ENCODE measurements at places on chromosomes 2 and 18.
A peak's percentile ranks its signal among the peaks of the same experiment; 100 is the strongest.

GRCh38 chr2:162267996-162268395 lies 24.8 kb upstream of the FAP start:
- DNase-seq: no peak

DNA sequence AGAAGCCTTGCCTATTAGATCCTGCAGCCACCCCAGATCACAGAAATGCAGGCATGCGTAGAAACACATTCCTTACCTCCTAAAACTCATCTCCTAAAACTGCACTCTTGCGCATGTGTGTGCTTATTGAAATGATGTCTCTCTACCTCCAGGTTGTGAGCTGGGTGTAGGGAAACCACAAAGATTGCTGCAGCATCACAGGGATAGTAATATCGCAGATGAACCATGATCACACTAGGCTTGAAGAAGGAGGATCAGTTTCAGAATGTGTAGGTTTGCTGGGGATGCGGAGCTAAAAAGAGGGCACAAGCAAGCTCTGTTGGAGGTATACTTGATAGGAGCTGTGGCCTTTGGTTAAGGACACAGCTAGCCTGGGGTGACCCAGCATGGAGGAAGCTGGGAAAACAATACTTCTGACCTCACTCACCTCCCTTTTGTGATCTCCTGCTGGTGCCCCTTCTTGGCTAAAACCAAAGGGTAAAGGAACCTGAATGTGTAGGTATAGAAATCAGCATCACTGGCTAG lies 118.8 kb downstream of the SETBP1 start:
- DNase-seq: no peak

DNA sequence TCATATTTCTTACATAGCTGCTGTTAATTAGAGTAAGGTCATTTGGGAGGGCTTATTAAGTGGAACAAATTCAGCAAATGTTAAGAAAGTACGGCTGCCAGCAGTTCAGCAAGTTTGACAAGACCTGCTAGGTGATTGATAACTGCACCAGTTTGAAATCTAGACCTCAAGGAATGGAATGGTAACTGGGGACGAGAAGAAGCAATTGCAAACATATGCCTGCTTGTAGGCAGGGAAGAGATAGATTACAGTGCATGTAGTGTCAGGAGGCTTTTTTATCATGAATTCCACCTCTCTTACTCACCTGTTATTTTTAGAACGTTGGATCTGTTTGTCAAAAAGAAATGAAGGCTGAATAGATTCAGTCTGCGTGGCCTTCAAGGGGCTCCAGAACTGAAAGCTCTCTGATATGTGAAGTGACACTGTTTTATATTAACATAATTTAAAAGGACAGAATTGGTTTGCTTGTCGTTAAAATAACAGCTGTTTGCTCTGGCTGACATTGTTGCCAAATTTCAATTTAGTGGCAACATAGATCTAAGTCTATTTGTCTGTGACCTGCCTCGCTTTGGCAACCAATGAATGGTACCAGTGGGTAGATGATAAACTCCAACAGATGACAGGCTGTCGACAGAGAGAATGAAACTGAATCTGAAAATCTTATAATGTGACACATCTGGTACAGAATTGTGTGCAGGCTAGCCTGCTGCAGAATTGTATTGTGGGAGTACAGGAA lies 199.3 kb downstream of the ZNF407 start:
- DNase-seq: no peak

GRCh38 chr2:86396291-86396785 lies 44.8 kb upstream of the KDM3A start:
- no peak for DNase-seq

DNA sequence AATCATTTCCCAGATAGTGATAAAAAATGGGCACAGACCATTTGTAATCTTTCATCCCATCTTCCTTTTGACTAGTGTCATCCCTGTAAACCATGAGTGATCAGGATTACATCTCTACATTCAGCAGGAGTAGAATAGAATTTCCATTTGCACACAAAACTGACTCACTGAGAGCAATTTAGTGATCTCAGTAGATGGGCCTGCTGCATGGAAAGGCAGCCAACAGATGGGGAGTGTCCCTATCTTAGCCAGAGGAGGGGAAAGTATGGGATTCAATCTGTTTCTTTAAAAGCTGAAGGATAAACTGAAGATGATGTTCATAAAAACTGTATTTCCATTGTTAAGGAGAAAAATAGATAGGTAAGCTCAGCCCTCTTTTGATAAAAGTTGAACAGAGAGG lies 441.7 kb downstream of the ZNF521 start:
- DNase-seq: no peak

- DNase-seq: no peak
These were observed 29.5 kb upstream of the LGALSL start for GRCh38 chr2:64424416-64424987.

DNA sequence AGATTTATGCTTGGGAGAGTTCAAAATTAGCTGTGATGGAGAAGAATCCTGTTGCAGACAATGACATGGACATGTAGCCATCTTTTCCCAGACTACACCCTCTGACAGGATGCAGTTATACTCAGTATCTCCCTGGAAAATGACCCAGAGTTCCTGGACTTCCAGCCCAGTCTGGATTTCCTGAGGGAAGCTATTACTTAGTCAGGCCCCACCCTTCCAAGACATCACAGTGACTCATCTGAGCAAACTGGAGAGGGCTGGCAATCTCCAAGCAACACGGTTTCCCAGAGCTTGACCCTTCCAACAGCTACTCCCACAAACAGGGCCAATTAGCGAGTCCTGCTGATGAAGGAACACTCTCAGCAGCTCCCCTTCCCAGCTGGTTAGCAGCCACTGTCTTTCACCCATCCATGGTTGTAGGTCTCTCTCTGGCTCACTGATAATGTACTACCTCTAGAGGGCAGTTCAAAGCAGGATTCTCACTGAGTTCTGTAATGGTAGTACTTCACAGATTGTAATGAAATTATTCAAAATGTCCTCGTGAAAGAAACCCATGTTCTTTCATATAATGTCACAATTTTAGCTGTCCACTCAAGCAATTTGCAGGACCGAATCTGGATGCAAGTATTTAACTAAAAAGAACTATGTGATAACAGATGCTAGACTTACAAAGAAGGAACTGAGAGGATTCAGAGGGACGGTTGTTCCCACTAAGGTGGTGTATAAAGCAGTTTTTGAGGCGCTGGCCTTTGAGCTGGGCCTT lies 110.2 kb downstream of the MDH1 start:
- peak; percentile 52 for DNase-seq

DNA sequence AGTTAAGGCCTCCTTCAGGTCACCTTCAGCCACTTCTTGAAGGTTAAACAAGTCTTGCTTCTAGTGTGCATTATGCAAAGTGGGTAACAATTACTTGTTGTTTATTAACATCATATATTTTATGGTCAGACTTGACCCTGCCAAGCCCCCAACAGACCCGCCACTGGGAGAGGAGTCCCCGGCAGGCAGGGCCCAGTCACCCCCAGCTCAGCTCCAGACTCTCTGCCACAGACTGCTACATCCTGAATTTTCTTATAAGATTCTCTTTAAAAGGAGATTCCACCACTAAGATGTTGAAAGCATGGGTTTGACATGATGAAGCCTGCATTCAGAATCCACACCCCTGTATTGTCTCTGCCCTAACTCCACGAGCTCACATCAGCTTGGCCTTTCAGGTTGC lies 174.3 kb upstream of the ARL4C start:
- no peak for DNase-seq

GRCh38 chr2:130966775-130967490 lies 126.3 kb downstream of the FAM168B start:
- no peak for DNase-seq

- no peak for DNase-seq
These were observed 8.5 kb upstream of the ARHGAP25 start for GRCh38 chr2:68726100-68726499.

- no peak for DNase-seq
These were observed 92.5 kb downstream of the KCNF1 start for GRCh38 chr2:11004199-11004598.

GRCh38 chr2:55112229-55113031 lies 62.2 kb upstream of the RTN4 start:
- no peak for DNase-seq

DNA sequence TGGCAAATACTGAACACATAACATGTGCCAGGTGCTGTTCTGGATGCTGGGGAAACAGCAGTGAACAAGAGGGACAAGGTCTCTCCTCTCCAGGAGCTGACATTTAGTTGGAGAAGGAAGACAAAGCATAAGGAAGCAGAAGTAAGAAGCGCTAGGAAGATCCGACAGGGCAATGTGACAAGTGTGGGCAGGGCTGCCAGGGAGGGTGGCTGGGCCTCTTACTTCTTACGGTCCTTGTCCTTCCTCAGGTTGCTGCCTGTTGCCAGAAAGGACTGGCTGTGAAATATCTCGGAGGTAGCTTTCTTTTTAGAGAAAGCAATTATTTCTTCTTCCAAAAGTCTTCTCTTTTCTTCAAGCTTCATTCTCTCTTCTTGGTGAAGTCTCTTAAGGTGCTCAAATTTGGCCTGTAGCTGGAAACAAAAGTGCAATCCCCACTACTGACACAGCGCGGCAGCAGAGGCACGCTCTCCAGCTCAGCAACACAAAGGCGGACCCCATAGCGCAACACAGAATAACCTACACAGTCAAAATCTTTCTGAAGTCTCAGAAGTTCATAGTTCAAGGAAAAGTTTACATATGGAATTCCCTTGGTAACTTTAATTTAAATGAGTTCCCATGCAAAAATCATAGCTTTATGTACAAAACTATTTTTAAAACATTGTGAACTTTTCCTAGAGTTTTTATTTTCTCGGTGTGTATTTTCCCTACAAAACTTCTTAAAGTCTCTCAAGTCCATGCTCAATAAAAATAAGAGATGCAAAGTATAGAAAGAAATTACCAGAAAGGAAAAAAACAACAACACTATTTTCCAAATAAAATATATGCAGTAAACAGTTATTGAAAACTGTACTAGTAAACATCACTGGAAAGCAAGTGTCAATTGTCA lies 67.7 kb downstream of the SEPTIN10 start:
- peak; percentile 29 for DNase-seq

DNA sequence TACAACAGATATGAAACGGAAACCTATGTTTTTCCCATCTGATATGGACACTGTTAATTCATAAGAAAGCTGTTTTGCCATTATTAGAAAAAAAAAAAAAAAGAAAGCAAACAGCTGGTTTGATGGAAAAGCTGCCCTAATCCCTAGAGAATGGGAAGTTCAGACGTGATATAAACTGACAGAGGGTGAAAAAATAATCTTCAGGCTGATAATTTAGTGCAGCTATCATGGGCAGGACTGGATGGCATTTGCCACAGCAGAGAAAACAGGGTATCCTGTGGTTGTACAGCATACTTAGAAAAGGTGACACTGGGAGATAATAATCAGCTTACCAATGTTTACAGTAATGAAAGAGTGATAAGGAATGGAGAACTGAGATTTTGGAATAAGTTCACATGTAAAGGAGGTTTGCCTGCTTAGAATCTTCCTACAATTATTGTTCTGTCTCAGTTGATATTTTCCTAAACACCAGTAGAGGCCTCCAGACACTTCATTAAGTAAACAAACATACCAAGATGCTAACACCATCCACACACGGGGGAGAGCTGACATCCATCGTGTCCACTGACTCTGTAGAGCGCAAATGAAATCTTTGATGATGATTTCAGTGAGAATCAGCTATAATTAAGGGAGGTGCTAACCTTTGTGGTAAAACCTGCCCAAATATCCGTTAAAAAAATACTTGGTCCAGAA lies 211.6 kb upstream of the MMADHC start:
- DNase-seq: peak; percentile 5

DNA sequence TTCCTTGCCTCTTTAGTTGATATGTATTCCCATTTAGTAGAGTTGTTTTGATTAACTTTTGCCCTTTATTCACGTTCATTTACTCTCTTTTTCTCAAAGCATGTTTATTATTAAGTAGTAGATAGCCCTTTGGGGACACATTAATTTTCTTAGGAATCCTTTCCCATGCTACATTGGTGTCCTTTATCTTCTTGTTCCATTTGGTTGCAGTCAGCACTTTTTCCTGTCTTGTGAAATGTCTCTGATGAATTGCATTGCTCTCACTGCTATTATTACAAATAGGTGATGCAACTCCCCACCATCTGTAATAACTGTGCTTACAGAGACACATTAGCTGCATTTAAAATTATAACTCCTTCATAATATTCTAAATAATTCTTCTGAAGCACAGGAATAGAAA lies 428.5 kb upstream of the CNTNAP5 start:
- no peak for DNase-seq

DNA sequence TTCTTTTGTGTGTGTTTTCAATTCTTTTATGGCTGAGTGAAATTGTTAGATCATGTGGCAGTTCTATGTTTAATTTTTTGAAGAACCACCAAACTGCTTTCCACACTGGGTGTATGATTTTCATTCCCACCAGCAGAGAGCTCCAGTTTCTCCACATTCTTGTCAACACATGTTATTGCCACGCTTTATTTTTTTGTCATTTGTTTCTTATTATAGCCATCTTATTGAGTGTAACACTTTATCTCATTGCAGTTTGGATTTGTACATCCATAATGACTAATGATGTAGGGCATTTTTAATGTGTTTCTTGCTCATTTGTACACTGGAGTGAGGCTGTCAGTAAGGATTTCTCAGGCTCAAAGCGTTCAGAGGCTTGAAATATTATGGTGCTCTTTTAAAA lies 184.2 kb downstream of the PIEZO2 start:
- no peak for DNase-seq

DNA sequence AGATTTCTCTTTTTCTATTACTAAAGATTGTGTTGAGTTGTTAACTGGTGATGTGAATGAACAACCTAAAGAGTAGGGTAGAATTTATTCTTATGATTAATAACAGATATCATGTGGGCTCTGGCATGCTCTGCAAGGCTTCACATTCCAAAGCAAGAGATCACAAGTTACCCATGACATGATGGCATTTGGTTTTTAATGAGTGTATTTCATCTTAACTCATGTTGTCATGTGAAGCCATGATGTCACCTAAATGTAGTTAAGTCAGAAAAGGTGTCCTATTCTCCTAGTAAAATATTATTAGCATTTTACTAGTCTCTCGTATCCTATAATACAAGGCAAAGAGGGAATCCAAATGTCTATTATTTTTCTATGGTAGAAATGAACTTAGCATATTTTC lies 678.0 kb downstream of the ARHGAP15 start:
- no peak for DNase-seq

DNA sequence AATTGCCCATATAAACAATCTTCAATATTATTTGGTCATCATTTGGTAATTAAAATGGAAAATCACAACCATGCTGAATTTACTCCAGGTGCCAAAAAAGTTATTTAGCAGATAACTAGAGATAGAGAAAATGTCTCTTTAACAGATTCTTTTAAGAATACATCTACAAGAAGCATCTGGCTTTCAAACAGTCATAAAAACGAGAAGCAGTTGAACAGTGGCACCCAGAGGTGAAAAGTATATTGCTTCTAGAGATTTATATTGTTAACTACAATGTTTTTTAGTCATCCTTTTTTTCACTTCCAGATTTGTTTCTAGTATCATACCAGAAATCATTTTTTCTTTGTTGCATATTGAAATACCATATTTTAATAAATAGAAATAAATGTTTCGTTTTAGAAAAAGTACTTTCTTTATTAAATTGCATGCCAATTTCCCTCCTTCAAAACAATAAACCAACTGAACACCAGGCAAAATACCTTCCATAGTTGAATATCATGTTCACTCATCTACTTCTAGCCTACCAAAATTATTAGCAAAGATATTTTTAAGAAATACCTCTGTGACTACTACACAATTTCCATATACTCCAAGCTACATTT lies 65.4 kb upstream of the HNRNPA3 start:
- DNase-seq: no peak
